ENCODE measurements at places on chromosomes 1 and 21.

DNA sequence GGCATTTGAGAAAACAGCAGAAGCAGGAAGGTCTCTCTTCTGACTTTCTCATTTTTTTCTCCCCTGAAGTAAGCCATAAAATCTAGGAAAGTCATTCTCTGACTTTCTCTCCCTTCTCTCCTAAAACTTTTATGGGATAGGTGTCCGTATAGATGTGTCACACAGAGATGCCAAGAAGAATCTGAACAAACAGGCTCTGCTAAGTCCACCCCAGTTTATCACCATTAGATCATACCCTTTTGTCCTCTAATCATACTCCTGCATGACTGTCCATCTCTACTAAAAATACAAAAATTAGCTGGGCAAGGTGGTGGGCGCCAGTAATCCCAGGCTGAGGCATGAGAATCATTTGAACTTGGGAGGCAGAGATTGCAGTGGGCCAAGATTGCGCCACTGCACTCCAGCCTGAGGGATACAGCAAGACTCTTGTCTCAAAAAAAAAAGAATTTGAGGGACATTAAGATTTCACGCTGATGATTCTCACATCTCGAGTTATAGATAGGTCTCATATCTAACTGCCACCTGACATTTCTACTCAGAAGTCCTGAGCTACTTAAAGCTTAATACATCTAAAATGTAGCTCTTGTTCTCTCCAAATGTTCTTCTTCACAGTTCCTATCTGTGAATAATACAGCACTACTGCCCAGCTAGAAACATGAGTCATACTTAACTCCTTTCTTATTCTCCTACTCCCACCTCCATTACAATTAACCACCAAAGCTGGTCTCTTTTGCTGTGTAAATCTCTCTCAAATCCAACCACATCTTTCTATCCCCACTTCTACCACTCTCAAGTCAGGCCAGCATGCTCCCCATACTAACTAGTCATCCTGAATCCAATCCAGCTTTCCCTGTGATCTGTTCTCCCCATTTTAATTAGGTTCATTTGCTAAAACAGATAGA lies 47.7 kb downstream of the ZNF644 start:
- DNase-seq, result no peak

DNA sequence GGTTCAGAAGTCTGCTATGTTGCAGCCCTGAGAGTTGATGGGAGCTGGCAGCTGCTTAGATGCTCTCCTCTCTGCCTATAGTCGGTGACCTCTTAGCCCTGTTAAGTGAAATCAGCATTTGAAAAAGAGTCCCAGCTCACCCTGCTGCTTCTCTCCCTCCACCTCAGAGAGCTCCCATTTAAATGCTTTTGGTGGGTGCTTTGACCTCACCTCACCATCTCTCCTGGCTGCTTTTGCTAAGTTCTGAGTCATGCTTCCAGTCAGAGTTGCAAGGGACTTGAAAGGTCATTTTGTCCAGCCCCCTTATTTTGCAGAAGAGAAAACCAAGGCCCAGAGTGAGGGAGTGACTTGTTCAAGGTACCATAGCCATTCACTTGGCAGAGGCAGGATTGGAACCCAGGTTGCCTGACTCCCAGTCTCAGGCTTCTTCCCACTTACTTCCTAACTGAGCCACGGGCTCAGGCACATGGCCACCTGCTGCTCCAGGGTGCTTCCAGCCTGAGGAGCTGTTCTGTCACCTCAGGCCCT lies 3.3 kb downstream of the MAPKAPK2 start:
- no peak for DNase-seq

DNA sequence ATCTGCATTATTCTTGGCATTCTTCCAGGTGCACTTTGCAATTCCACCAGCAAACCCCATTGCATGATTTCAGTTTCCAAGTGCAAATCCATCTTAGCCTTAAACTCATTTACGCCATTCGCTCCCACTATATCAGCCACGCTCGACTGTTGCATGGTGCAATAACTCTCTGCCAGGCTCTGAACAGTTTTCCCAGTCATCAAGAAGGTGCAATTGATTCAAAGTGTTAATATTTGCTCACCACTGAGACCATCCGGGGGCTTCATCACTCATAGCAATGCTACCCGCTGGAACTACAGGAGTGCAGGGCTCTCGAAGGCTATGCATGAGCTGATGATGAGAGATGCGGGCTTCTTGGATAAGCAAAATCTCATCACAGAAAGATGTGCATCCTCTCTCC lies 488.2 kb downstream of the OMA1 start:
- DNase-seq, result no peak

- no peak for DNase-seq
Measured at GRCh38 chr1:100866041-100866900, 28.4 kb downstream of the EXTL2 start.

DNA sequence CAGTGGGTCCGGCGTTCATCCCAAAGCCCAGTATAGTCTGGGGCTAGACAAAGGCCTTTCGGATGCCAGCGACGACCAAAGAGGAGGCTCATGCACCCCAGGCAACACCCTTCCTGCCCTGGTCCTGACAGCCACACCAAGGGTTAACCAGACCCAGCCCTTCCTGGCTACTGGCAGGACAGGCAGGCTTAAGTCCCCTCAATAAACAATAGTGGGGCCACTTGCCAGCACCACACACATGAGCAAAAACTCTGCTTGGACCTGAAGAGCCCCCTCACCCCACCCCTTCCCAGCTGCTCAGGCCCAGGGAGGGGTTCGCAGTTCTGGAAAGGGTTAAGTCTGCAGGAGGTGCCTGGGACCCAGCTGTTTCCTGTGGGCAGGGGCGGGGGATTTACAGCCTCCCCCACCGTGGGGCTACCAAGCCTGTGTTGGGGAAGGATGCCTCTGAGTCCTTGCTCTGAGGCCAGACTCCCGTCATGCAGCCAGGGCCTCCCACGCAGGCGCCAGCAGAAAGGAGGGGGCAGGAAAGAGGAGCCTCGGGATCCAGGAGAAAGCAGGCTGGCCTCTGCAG lies 18.2 kb downstream of the PHLDA3 start:
- no peak for DNase-seq

- DNase-seq, result no peak
Measured at GRCh38 chr1:211331011-211331709, 4.5 kb downstream of the TRAF5 start.

GRCh38 chr1:3633344-3634058 lies 8.7 kb downstream of the TPRG1L start:
- DNase-seq, result no peak

- no peak for DNase-seq
Measured at GRCh38 chr1:173049322-173049633, 1.5 kb downstream of the TNFSF18 start.

GRCh38 chr1:1020415-1021009 lies 592 bp downstream of the AGRN start:
- DNase-seq, result no peak

DNA sequence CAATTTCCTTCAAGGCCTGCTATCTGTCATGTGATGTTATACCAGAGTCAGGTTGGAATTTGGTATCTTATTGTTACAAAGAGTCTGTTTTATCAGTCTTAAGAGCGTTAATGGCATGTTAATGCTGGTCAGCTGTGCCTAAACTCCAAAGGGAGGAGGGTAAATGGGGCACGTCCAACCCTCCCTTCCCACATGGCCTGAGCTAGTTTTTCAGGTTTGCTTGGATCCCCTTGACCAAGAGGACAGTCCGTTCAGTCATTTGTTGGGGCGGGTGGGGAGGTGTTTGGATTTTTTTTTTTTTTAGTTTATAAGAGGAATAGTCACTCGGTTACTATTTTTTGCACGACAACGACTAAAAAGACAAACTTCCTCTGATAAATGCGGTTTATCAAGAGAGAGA lies 63.8 kb upstream of the LYST start:
- no peak for DNase-seq

- DNase-seq, result no peak
Measured at GRCh38 chr1:247430434-247430833, 14.5 kb downstream of the NLRP3 start.

GRCh38 chr1:82318265-82318664 lies 517.5 kb downstream of the ADGRL2 start:
- DNase-seq, result no peak

DNA sequence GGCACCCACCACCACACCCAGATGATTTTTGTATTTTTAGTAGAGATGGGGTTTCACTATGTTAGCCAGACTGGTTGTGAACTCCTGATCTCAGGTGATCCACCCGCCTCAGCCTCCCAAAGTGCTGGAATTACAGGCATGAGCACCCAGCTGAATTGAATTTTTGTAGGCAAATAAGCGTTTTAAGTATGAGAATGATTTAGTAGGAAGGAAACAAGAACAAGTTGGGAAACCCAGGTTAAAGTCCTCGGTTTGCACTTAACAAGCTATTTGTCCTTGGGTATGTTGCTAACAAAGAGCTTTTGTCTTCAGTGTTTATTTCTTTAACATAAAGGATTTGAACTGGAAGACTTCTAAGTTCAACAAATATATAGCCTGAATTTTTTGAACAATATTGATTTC lies 23.9 kb downstream of the BTF3L4 start:
- DNase-seq, result no peak

DNA sequence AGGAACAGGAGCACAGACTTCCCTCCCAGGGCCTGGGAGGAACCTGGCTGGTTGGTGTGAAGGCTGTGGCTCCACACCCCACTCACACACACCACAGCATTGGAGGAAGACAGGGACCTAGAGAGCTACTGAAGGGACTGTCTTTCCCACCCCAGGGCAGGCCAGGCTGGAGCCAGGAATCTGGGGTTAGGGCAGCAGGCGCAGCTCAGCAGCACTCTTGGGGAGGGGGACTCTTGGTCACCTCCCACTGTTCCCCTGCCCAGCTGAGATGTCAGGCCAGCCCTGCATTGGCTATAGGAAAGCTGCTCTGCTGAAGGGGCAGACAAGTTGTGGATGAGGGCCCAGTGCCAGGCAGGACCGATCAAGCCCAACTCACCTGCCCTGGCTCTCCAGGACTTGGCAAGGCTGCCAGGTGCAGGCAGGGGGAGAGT lies 1.6 kb upstream of the PLEKHA6 start:
- no peak for DNase-seq

DNA sequence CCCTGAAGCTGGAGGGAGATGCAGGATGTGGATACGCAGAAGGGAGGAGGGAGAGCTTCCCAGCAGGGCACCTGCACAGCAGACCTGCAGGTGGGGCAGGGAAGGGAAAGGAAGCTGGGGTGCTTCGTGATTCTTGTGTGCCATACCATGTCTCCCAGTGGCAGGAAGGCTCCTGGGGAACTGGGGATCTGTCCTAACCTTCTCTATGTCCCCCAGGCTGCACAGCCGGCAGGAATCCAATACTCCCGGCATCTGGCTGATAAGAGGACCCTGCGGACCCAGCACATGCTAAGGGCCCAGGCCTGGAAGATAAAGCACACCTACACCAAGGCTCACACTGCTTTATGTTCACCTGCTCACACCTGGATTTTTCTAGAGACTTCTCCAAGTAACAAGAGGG lies 79.4 kb downstream of the ITPKB start:
- no peak for DNase-seq

- no peak for DNase-seq
Measured at GRCh38 chr1:186531561-186532165, 70.7 kb upstream of the PDC start.

DNA sequence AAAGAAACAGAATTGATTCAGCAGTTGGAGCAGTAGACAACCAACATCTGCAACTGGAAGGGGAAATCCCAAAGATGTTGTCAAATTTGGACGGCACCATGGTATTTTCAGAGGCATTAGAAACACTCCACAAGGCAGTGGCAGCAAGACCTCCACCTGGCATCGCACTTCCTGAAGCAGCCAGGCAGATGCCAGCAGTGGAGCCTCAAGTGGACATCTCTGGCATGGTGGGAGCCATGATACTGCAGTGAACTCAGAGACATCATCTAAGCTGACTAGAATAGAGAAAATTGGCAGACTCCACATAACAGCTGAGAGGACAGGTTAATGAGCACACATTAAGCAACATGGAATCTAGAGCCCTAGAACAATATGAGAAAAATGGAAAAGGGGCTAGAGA lies 33.9 kb upstream of the RGS8 start:
- DNase-seq, result no peak

DNA sequence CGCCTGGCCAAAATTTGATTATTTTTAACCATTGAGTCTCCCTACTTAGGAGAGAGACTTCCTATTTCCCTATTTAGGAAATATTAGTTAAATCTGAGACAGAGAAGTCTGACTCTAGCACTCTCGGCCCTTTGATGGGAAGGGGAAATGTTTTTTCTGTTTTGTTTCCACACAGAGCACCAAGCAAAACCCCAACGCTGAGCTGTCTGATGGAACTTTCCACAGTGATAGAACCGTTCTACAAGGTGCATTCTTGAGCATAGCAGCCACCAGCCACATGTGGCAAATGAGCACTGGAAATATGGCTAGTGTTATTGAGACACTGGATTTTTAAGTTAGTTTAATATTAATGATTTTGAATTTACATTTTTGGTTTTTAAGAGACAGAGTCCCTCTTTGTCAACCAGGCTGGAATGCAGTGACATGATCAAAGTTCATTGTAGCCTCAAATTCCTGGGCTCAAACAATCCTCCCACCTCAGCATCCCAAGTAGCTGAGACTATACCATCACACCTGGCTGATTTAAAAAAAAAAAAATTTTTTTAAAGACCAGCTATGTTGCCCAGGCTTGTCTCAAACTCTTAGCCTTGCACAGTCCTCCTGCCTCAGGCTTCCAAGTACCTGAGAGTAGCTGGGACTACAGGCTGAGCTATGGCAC lies 77.3 kb upstream of the GALNT2 start:
- no peak for DNase-seq

DNA sequence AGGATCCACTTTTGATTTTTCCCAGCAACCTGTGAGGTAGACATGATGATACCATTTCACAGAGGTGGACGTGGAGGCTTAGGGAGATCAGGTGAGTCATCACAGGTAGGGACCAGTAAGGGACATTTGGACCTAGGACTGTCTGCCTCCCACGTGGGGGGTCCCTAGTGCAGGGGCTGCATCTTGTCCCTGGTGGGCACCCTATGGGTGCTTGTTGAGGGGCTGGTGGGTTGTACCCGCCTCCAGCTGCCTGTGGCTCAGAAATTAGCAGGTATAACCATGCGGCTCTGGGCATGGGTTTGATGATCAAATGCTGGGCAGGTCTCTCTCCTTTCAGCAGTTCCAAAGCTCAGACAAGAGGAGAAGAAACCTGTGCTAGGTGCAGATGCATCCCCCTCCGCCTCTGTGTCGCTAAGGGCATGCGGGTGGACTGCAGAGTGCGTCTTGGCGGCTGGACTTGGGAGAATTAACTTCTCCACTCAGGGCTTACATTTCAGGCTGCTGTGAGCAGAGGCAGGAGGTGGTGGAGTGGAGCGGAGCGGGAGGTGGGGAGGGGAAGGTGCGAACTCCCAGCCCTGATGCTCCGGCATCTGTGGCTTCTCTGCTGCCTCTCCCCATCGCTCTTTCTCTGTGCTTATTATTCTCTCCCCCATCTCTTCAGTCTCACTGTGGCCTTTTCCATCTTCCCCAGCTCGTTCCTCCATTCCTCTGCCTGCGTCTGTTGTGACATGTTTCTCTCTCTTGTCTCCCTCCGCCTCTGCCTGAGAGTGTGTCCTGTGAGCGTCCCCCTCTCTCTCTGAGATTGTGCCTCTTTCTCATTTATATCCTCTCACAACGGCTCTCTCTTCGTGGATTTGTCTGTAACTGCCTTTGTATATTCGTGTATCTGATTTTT lies 146.8 kb downstream of the PTPRU start:
- DNase-seq, result no peak
